ENCODE measurements at places on chromosomes 2 and 18. TPM values are rescaled to one million over a fixed set of nuclear protein-coding genes. Genes with fewer than 3 reads are reported as not detected.

- H3K27me3 ChIP-seq: no peaks in the 10 kb centered on the region
- DNase-seq: no peak
- H3K36me3 ChIP-seq: peaks cover 4% of the 10 kb centered on the region
- H3K27ac ChIP-seq: peak overlapping the region; percentile 22
Observed at GRCh38 chr2:7899923-7900322, 781.9 kb upstream of the ID2 start.

DNA sequence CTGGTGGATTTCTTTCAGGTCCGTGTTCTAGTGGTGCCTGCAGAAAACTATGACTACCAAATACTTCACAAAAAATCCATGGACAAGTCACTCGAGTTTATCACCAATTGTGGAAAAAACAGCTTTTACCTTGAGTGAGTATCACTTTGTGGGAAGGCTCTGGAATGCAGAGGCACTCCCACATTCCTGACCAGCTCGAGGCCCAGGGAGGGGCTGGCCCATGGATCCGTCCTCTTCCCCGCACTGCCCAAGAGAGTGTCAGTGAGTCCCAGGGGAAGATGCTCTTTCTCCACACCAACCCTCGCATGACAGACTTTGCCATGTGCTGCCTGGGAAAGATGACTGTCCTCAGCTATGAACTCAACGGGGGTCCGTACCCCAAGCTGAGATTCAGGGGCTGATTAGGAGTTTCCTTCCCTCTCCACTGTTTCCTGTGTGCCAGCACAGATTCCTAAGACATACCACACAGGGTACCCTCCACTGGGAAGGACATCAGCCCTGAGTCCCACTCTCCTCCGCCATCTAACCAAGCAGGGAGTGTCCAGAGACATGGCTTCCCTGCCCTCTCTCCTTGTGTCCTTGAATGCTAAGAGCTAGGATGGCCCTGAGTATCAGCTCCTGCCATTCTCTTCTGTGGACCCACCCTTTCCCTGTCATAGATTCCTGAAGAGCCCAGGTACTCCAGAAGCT, 155.9 kb downstream of the LAMA3 start:
- H3K4me3 ChIP-seq: no peak overlapping the region
- H3K4me1 ChIP-seq: no peaks in the 10 kb centered on the region
- no peak for DNase-seq
- H3K27me3 ChIP-seq: no peaks in the 10 kb centered on the region
- H3K36me3 ChIP-seq: no peaks in the 10 kb centered on the region

DNA sequence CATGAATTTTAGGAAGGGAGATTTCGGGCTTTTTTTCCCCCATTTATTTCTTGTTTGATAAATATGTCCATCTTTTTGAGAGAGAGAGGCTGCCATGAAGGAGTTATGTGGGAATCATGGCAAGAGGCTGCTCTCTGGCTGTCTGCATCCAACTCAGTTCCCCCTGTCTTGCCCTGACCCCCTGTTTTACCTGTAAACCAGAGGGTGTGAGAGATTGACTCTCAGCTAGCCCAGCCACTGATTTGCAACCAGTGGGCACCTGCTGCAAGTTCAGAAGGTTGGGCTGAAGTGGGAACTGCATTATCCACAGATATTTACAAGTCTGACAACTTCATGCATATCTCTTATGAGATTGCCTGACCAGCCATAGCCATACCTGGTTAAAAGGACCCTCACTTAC, 625.4 kb upstream of the FANCL start:
- H3K4me3 ChIP-seq: no peak overlapping the region
- H3K4me1 ChIP-seq: peaks cover 2% of the 10 kb centered on the region
- no peaks in the 10 kb centered on the region for H3K36me3 ChIP-seq
- no peaks in the 10 kb centered on the region for H3K27me3 ChIP-seq

DNA sequence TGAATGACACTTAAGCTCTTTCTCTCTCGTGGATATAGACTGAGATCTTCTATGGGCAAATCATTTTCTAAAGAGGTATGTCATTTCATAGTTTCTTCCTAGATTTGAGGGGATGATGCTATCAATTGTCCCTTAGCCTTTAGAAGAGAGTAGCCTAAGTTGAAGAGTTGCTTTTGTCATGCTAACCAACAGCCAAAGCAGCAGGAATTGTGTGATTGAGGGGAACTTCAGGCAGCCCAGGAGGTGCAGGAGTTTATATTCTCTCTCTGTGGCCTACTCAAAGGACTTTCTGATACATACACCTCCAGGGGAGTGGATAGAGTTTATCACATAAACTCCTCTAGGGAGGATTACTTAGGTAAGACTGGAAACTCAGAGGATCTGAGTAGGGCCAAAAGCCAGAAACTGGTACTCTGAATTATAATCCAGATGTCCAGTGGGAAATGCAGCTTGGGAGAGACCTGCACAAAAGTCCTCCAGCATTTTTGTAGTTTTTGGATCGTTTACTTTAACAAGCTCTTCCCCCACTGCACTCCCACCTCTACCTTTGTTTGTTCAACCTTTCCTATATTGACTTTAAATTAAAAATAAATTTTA, 150.7 kb upstream of the CCDC68 start:
- peaks cover 1% of the 10 kb centered on the region for H3K4me1 ChIP-seq
- DNase-seq: no peak
- H3K27ac ChIP-seq: no peak overlapping the region
- H3K36me3 ChIP-seq: no peaks in the 10 kb centered on the region

DNA sequence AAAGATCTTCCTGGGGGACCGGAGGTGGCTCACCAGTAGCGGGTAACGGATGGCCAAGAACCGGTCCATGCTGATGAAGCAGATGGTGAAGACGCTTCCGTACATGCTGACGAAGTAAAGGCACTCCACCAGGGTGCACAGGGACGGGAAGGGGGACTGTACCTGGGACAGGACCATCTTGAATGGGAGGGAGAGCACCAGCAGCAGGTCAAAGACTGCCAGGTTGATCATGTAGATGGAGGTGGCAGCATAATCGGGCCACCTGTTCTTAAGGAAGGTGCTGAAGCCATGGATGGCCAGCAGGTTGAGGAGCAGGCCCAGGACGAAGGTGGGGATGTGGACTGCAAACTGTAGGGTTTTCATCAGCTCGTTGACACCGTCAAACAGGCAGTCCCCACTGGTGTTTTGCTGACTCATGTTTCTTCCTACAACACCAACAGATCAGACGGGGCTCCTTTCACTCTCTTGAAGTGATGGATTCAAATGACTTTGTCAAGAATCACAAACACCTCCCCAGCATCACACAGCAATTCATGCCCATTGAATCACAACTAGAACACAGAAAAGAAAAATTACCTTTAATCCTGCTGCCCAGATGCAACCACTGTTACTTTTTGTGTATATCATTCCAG, 14.4 kb downstream of the GPR55 start:
- H3K27me3 ChIP-seq: peaks cover 21% of the 10 kb centered on the region
- H3K4me3 ChIP-seq: no peak overlapping the region
- peaks cover 49% of the 10 kb centered on the region for H3K4me1 ChIP-seq

GRCh38 chr2:74503506-74504475, 3.7 kb downstream of the PCGF1 start:
- H3K4me3 ChIP-seq: peak overlapping the region; percentile 71
- H3K36me3 ChIP-seq: peaks cover 60% of the 10 kb centered on the region
- H3K4me1 ChIP-seq: peaks cover 73% of the 10 kb centered on the region
- no peak overlapping the region for H3K27ac ChIP-seq
- DNase-seq: no peak

- DNase-seq: no peak
- H3K4me1 ChIP-seq: no peaks in the 10 kb centered on the region
- H3K27ac ChIP-seq: no peak overlapping the region
- H3K4me3 ChIP-seq: no peak overlapping the region
- peaks cover 26% of the 10 kb centered on the region for H3K27me3 ChIP-seq
Observed at GRCh38 chr18:3704556-3705344, 254.8 kb downstream of the TGIF1 start.

GRCh38 chr18:5534845-5535244, 9.0 kb downstream of the EPB41L3 start:
- H3K36me3 ChIP-seq: no peaks in the 10 kb centered on the region
- H3K4me3 ChIP-seq: no peak overlapping the region
- no peak overlapping the region for H3K27ac ChIP-seq
- no peaks in the 10 kb centered on the region for H3K4me1 ChIP-seq
- DNase-seq: no peak

GRCh38 chr2:148989882-148990493, 48.5 kb upstream of the LYPD6B start:
- no peaks in the 10 kb centered on the region for H3K4me1 ChIP-seq
- DNase-seq: peak; percentile 55
- H3K36me3 ChIP-seq: peaks cover 3% of the 10 kb centered on the region
- H3K4me3 ChIP-seq: no peak overlapping the region
- no peaks in the 10 kb centered on the region for H3K27me3 ChIP-seq
- H3K27ac ChIP-seq: no peak overlapping the region

DNA sequence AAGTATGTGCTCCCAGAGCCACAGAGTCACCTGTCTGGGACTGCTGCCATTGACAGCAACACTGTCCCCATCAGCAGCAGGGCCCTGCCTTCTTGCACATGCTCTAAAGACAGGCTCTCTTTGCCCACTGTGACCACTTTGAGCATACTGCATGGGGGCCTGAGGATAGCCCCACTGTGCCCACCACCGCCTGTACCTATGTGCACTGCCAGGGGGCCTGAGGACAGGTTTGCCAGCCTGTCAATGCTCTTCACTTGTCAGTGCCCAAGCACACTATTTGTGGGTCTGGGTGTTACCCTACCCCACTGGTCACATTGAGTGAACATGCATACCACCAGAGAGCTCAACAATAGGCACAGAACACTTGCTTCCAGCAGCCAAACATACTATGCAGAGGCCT, 1137.0 kb upstream of the FANCL start:
- no peaks in the 10 kb centered on the region for H3K27me3 ChIP-seq
- DNase-seq: no peak
- no peak overlapping the region for H3K27ac ChIP-seq
- no peaks in the 10 kb centered on the region for H3K4me1 ChIP-seq
- H3K4me3 ChIP-seq: no peak overlapping the region

GRCh38 chr2:20960003-20960402, 83.9 kb downstream of the APOB start:
- no peaks in the 10 kb centered on the region for H3K4me1 ChIP-seq
- H3K4me3 ChIP-seq: no peak overlapping the region
- peaks cover 8% of the 10 kb centered on the region for H3K27me3 ChIP-seq
- no peak for DNase-seq
- no peak overlapping the region for H3K27ac ChIP-seq

DNA sequence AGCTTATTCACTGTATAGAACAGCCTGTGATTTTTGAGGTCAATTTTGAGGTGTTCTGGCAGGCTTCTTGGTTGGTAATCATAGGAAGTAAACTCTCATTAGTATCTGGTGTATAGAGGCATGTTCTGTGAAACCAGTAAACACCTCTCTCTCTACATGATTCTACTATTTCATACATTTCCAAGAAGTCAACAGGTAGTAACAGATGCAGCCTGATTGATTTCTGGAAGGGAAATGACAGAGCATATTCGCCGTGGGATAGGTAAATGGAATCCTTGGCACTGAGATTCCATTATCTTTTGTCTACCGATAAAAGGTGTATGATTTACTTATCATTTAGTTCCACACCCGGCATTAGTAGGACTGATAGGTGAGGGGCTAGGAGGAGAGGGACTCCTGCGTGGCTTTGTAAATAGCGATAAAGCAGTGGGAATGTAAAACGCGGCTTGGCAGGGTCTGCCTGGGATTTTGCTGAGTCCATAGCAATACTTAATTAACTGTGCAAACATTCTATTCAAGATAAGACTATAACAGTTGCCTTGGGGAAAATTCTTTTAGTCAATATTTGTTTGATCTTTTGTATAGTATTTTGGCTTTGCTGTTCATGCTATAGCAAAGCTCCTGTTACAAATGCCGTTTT, 32.3 kb downstream of the LYPD6B start:
- DNase-seq: no peak
- no peak overlapping the region for H3K27ac ChIP-seq
- H3K4me1 ChIP-seq: peaks cover 30% of the 10 kb centered on the region
- no peaks in the 10 kb centered on the region for H3K36me3 ChIP-seq
- H3K4me3 ChIP-seq: no peak overlapping the region

DNA sequence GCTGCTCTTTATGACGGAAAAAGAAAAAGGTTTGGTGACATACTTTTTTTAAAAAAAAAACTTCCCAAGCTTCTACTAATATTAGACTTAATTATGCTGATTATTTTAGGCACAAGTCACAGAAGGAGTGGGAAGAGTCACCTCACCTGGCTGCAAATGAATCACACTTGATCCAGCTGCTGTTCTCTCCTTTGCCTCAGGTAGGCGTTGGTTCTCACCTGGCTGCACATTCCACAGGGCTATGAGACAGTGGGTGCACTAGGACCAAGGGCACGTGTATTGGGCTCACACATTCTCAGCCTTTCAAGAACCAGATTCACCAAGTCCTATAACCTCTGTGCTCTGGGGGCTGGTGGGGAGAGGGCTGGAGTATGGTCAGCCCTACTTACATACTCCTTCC, 93.3 kb downstream of the TGFA start:
- no peaks in the 10 kb centered on the region for H3K36me3 ChIP-seq
- peaks cover 16% of the 10 kb centered on the region for H3K4me1 ChIP-seq
- H3K27me3 ChIP-seq: peaks cover 14% of the 10 kb centered on the region
- no peak overlapping the region for H3K4me3 ChIP-seq
- DNase-seq: no peak

GRCh38 chr2:157466764-157467163, 22.9 kb upstream of the CYTIP start:
- H3K27me3 ChIP-seq: no peaks in the 10 kb centered on the region
- no peak overlapping the region for H3K4me3 ChIP-seq
- peaks cover 25% of the 10 kb centered on the region for H3K36me3 ChIP-seq
- peaks cover 96% of the 10 kb centered on the region for H3K4me1 ChIP-seq
- no peak for DNase-seq
- H3K27ac ChIP-seq: peak overlapping the region; percentile 99

The L3MBTL4 gene
- 0.20 TPM for total RNA-seq

The GCG gene
- not detected for total RNA-seq

The VIL1 gene
- total RNA-seq: not detected

The TBR1 gene
- not detected for total RNA-seq
